Hematopoietic multipotent progenitor cell treated with erythropoietin and hydrocortisone succinate and interleukin-3 and kit ligand, for 17 days (in vitro differentiated cells): ENCODE measurements at places on chromosomes 1 and 21.

DNA sequence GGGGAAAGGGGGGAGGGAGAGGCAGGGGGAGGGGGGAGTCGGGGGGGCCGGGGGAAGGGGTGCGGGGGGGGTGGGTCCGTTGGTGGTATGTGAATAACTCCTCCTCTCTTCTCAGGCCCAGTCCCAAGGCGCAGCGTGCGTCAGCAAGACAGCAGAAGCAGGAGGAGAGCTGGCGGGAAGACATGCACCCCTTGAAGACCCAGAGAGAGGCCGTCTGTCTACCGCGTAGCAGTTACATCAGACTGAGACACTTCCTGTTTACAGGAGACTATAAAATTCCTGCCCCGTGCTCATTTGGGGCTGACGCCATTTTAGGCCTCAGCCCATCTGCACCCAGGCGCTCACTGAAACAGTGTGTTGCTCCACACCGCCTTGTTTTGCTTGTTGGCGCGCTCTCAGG lies 55.3 kb downstream of the SETD4 start:
- DNase-seq = no peak

DNA sequence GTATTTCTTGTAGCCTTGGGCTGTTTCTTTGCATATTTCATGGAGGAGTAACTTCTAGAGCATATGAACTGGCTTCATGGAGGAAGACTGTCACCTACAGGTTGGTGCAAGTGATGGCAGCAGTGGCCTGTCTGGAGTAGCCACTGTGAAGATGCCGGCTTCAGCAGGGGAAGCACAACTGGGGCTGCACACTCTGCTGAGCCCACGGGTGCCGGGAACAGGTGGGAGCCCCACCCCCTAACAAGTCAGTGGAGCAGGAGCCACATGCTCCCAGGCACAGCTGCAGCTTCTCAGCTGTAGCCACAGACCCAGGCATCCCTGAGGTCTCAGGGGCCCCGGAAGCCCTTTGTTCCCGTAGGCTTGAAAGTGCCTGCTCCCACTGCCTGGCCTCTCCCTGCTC lies 43.2 kb upstream of the C1orf185 start:
- peak; percentile 18 for DNase-seq

DNA sequence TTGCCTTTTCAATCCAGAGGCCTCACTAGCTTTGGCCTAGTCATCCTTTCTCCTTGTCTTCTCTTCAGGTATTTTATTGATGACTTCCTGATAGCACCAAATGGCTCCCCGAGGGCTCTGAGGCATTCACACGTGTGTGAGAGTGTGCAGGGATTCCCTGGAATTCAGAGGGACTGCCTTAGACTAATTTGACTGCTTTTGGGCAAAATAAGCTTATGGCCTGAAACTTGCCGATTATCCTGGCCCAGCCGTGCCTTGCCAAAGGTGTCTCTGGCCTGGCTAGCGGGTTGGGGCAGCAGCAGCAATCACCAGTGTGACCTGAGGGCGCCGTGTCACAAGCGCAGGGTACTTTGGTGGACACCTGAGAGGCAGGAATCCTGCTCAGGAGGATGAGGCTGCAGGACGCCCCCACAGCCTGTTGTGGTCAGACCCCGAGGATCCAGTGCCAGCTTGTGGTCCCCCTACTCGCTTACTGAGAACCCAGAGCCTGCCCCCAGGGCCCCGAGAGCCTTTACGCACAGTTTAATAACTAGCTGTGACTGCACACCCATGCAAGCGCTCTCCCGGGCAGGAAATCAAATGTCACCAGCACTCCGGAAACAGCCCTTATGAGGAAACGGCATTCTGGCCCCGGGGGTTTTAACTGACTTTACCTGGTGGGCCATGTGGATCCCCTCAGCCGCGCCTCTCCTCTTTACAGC lies 62.8 kb upstream of the PDE9A start:
- DNase-seq = no peak

DNA sequence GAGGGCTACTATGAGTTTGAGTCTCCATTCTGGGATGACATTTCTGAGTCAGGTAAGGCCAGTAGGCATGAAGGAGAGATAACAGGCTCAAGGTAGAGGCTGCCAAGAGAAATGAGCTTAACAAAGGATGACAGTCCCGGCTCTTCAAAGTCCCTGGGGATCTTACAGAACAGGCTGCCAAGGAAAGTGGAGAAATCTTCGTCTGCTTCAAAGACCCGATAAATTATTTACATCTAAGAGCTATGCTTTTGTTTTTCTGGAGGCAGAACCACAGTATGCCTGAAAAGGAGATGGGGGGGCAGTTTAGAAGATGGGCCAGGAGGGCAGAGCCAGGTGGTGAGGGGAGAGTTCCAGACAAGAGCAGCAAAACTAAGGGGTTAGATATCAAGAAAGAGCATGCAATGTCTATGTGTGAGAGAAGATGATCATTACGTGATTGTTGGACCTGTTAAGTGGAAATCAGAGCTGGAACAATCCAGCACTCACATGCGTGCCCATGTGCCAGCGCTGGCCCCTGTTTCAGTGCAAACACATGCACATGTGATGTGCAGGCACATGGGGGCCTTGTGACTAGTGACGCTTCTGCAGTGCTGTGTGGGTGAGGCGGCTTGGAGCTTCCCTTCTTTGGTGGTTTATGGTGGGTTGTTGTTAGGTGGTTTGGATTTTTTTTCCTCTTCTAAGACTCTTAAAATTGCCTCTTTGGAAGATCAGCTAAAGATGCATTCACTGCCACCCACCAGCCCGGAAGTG lies 25.7 kb downstream of the CAMK1G start:
- DNase-seq = no peak

DNA sequence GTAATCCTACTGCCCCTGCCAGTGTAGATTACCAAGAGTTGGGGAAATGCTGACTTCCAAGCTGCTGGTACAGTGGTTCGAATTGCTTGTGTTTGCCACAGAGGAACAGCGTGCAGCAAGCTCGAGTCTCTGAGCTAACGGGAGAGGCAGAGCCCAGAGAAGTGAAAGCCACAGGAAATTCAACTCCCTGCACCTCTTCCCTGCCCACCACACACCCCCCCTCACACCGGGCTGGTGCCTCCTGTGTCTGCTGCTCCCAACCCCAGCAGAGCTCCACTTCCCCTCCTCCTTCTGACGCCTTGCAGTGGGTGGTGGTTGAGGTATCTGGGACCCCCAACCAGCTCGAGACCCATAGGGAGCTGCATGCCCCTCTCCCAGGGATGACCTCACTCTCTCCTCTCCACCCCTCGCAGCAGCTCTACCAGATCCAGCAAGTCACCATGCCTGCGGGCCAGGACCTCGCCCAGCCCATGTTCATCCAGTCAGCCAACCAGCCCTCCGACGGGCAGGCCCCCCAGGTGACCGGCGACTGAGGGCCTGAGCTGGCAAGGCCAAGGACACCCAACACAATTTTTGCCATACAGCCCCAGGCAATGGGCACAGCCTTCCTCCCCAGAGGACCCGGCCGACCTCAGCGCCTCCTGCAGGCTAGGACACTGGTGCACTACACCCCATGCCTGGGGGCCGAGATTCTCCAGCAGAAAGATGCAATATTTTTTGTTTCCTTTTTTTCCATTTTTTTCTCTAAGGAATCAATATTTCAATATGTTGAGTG lies 13.1 kb upstream of the KCNQ4 start:
- DNase-seq = no peak

DNA sequence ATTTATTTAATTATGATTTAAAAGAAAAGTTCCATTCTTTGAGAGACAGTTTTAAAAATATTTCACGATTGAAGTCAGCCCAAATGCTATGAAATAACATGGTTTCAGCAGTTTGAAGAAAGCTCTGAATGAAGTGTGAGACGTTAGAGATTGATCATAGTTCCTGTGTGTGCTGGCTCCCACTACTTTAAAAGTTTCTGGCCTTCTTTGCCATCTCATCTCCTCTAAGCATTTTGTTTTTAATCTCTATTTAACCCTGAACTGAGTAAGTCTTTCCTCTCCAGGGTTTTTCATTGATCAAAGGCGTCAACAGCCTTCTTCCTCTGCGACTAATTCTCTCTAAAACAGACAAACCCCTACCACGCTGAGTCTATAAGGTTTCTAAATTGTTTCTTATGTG lies 225.3 kb upstream of the B3GALT2 start:
- DNase-seq = no peak

GRCh38 chr1:99228153-99228552 lies 36.1 kb upstream of the PLPPR4 start:
- DNase-seq = no peak

DNA sequence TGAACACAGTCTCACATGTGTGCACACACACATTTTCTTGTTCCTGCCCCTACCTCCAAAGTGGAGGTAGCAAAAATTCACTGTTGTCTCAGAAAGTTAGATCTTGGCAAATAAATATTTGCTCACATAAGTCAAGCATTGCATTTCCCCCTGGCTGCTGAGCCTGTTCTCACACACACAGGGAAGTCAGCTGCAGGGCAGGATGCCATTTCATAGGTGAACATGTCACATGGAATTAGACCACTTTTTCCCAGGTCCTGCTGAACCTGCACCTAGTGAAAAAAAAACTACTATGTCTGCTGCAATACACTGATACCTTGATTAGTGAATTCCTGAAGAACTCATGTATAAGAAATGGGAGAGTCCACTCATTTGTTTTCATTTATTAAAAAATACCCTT lies 5.3 kb upstream of the CD55 start:
- DNase-seq = no peak

DNA sequence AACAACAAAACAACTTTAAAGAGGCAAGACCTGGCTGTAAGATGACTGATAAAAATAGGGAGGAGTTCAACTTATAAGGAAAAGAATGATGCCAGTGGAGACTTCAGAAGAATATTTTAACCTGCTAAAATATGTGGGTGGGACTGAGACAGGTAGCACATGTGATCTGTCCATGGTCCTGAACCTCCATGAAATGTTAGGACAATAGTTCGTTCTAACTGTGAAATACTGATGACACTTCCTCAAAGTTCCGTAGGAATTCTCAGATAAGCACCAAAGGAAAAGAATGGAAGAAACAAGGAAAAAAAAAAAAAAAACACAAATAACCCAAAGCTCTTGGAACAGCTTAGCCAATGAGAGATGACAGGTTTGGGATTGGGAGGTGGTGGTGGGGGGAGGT lies 44.7 kb downstream of the CDC42BPA start:
- DNase-seq = no peak

GRCh38 chr1:104797982-104798381 lies 1048.3 kb downstream of the AMY1C start:
- DNase-seq = no peak

DNA sequence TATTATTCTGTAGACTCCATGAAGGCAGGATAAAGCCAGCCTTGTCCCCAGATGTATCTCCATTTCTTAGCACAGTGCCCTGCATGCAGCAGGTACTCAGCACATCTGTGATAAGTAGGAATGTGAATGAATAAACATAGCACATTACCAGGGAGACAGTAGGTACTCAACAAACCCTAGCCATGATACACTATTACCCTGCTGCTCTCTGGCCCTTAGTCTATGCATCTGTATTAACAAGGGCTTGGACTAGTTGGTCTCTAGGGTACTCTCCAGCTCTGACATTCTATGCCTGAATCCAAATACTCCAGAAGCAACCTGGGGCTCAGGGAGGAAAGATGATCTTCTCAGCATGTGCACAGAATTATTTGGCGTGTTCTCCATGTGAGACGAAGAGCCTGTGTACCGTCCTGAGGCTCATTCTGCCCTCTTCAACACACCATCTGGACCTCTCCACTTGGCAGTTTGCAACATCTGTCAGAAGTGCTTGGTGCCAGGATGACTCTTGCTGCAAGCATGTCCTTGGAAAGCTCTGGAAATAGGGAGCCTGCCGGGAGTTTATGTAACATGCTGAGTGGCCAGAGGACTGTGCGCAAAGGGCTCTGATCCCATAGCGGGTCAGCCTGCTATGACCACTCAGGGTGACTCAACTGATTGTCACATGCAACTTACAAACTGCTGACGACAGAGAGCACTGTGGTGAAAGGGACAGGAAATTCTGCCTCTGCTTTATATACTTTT lies 228.2 kb upstream of the USP24 start:
- DNase-seq = no peak

DNA sequence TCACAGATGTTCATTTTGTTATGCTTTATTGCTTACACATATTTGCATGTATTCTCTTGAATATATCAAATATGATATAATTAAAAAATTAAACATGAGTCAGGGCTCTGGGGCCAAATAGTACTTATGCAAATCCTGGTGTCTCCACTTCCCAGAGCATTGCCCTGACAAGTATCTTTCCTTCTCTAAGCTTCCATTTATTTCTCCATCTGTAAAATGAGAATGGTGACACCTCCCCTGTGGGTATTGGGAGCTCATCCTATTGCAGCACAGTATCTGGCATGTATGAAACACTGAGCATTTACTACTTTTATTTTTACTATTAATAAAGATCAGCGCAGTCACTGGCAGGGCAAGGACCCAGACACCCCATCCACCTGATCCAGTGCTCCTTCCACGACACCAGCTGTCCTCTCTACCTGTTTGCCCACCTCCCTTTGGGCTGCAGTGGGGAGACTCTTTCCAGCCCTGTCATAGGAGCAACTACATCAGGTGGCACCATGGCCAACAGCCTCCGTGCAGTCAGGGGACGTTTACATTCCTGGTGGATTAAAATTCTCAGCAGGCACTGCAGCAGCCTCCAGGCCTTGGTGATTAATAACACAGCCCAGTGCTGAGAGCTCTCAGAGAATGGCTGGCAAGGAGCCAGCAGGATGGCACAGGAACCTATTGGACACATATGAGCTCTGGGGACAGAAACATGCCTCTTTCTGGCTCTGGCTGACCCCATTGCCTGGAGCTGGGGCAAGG lies 113.0 kb downstream of the DMRTB1 start:
- no peak for DNase-seq

- no peak for DNase-seq
Measured at GRCh38 chr1:48673332-48674105, 103.2 kb downstream of the BEND5 start.

- DNase-seq = no peak
Measured at GRCh38 chr1:207423560-207424292, 30.4 kb upstream of the CR2 start.

GRCh38 chr1:30088594-30088993 lies 634.8 kb downstream of the MATN1 start:
- no peak for DNase-seq

DNA sequence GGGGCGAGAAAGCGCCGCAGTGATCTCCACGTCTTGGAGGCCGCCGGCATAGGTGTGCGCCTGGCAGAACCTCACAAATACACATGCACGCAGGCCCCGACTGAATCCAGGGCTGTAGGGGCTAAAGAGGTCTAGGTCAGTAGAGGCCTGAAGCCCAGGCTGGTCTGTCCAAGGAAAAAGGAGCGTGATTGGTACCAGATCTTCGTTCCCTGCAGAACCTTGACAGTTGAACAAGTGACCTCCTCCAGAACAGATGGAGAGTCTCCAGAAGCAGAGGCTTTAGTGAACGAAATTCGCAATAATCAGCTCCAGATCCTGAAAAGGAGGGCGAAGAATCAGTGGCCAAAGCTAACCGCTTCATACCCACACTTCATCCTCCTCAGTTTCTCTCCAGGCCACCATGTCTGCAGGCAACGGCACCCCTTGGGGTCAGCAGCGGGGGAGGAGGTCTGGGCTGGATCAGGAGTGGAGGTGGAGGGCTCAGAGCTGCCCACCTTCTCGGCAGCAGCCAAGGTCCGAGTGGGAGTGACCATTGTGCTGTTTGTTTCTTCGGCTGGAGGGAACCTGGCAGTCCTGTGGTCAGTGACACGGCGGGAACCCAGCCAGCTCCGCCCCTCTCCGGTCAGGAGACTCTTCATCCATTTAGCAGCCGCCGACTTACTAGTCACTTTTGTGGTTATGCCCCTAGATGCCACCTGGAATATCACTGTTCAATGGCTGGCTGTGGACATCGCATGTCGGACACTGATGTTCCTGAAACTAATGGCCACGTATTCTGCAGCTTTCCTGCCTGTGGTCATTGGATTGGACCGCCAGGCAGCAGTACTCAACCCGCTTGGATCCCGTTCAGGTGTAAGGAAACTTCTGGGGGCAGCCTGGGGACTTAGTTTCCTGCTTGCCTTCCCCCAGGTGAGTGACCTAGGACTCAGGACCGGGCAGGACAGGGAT lies 749 bp upstream of the PEX11B start:
- peak; percentile 17 for DNase-seq
